ENCODE measurements at places on chromosomes 1 and 21.

GRCh38 chr1:226209307-226210059 lies 14.0 kb upstream of the MIXL1 start:
- no peak for DNase-seq

DNA sequence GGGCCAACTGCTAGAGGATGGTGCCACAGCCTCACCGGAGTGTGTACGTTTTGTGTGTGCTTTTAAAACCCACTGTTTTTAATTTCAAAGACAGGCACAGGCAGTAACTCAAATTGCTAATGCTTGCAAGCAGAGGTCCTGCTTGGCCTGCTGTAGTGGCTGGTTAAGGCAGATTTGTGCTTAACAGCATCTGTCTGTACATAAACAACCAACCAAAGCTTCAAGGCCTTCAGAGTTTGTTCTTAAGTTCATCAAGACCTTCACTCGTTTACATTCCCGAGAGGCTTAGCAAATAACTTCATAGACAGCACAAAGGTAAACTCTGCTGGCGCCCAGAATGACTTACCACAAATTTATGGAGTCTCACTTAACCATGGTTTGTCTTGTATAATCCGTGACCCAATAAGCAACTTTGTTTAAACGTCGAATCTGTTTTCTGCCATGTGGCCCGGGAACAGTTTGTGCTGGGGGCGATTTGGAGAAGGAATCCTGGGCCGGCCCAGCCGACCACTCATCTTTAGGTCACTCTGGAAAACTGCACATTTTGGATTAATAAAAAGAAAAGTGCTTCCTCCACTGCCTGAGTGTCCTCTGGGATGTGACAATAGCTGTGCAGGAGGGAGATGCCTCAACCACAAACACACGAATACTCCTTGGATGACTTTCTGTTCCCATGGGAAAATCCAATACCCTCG lies 58.1 kb downstream of the CAPZB start:
- no peak for DNase-seq

- no peak for DNase-seq
Measured at GRCh38 chr1:76287917-76288316, 213.4 kb downstream of the ST6GALNAC3 start.

DNA sequence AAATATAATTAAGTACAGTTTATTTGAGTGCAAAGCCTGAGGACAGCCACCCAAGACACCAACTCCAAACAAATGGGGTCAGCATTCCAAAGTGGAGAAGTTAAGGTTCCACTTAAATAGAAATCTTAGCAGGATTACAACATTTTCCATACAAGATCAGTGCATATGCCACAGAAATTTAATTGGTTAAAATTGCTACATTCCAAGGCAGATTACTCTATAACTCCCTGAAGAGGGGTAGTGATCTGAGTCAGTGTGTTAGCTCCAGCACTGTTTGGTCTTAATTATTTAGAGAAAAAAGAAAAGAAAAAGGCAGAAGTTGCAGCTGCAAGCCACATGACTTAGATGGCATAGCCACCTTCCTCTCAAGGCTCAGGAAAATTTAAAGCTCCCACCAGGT lies 297.5 kb downstream of the HHIPL2 start:
- no peak for DNase-seq

GRCh38 chr1:229266274-229266673 lies 4.6 kb upstream of the RAB4A start:
- DNase-seq, result no peak

- no peak for DNase-seq
Measured at GRCh38 chr1:1569341-1569740, 5.3 kb downstream of the SSU72 start.

DNA sequence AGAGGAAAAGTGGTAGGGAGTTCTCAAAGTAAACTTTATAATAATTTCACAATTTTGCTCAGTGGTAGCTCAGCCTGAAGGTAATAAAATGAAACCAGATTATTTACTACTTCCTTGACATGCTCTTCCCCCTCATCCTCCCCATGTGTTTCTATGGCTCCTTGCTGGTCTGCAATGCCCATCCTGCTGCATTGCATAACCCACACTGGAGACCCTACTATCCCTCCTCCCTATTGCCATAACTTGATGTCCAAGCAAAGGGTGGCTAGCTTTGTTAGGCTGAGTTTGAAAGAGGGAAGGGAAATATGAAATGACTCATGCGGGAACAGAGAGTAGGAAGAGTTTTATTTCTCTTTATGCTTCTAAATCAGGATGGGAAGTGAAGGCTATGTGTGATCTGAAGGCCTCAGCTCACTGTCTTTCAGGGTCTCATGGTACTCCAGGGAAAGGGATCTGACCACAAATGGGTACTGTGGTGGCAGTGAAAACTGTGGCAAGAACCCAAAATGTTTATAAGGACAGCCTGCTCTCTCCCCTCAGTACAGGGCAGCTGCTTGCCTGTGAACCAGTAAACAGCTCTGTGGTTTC lies 36.4 kb upstream of the HSD17B7 start:
- no peak for DNase-seq

DNA sequence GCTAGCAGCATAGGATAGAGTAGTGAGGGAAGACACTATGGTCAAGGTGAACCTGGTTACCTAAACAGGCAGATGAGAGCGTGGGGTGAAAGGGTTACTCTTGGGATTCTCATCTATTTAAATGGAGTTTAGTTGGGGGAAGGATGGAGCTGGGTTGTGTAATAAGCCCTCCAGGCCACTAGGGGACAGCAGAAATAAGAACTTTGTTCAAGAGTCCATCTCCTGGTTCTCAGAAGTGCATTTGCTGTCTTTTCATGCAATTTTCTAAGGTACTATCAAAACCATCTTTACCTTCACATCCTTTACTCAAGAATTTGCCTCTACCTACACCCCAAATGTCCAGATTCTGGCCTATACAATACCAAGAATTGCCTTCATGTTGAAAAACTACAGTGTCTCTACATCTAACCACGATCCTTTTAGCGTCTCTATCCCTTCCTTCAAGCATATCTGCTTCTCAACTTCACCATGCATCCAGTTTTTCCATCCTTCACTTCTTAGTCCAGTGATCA lies 28.0 kb downstream of the SLAMF1 start:
- no peak for DNase-seq

GRCh38 chr1:209840611-209841010 lies 12.8 kb downstream of the UTP25 start:
- no peak for DNase-seq
